Endothelial cell of umbilical vein (primary cell): ENCODE measurements at places on chromosomes 3 and 15. TPM values are rescaled to one million over a fixed set of nuclear protein-coding genes. Genes with fewer than 3 reads are reported as not detected.

GRCh38 chr15:76190751-76191538 is 120.3 kb downstream of the ETFA start:
- peak; percentile 68 for DNase-seq

DNA sequence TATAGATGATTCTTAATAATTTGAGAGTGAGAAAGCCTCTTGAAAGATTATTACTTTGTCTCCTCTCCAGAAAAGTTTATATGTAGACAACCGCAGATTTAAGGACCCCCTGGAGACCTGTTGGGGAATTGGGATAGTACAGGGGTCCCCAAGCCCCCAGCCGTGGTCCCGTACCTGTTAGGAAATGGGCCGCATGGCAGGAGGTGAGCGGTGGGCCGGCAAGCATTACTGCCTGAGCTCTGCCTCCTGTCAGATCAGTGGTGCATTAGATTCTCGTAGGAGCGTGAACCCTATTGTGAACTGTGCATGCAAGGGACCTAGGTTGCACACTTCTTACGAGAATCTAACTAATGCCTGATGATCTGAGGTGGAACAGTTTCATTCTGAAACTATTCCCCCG is 78.3 kb downstream of the PFN2 start:
- no peak for DNase-seq

- no peak for DNase-seq
Measured at GRCh38 chr15:51726302-51727073, 11.0 kb downstream of the LYSMD2 start.

GRCh38 chr15:80072285-80072994 is 13.0 kb downstream of the ZFAND6 start:
- DNase-seq: peak; percentile 95

DNA sequence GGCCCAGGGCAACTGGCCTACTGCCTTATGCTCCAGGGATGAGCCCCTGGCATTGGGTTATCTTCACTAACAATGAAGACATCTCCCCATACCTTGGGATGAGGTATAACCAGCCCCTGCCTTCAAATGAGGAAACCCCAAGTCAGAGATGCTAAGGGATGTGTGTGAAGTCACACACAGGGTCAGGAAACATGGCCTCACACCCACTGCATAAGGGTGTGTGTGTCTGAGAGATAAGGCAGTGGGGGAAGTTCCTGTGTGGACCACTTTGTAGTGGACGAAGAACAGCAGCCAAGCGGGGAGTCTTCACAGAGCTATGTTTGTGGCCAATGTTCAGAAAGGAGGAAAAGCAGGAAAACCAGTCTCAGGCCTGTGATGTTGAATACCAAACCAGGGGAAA is 10.5 kb downstream of the ELP6 start:
- no peak for DNase-seq

DNA sequence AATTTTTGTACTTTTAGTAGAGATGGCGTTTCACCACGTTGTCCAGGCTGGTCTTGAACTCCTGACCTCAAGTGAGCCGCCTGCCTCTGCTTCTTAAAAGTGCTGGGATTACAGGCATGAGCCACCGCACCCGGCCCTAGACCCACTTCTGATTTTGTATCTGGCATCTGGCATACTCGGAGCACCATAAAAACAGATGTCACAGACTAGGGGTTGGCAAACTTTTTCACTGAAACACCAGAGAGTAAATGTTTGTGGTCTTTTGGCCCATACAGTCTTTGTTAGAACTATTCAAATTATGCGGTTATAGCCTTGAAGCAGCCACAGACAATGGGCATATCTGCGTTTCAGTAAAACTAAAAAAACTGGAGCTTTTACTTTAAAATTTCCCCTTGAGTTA is 110.7 kb downstream of the TJP1 start:
- no peak for DNase-seq

DNA sequence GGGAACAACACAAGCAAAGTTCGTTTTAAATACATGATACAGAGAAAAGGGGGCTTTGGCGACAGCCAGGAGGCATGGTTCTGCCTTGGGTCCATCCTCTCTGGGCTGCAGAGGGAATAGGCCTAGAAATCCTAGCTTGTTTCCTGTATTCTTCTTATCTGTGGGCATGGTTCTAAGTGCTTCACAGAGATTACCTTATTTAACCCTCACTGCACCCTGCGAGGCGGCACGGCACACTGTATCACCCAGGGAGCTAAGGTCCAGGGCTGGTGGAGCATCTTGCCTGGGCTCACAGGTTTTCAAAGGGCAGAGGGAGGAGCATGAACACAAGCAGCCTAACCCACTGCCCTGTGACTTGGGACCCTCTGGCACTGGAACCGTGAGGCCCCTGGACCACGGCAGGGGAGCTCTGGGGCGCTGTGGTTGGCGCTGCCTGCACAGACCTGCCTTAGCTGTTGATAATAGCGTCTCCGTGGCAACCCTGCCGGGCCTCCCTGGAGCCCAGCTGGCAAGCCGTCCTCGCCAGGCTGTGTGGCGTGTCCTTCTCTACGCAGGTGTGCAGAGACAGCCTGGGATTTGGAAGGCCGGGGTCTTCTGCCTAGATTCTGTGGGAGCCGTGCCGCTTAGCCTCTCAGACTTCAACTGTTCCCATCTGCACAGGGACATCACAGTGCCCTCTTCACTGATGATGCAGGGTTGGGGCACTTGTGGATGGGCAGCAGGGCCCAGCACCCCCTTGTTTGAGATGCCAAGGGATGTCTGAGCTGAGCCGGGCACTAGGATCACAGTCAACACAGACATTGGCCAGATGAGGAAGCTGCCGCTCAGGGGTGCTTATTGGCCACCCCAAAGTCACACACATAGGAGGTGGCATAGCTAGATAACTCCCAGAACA is 154.6 kb upstream of the TLE3 start:
- DNase-seq: no peak

DNA sequence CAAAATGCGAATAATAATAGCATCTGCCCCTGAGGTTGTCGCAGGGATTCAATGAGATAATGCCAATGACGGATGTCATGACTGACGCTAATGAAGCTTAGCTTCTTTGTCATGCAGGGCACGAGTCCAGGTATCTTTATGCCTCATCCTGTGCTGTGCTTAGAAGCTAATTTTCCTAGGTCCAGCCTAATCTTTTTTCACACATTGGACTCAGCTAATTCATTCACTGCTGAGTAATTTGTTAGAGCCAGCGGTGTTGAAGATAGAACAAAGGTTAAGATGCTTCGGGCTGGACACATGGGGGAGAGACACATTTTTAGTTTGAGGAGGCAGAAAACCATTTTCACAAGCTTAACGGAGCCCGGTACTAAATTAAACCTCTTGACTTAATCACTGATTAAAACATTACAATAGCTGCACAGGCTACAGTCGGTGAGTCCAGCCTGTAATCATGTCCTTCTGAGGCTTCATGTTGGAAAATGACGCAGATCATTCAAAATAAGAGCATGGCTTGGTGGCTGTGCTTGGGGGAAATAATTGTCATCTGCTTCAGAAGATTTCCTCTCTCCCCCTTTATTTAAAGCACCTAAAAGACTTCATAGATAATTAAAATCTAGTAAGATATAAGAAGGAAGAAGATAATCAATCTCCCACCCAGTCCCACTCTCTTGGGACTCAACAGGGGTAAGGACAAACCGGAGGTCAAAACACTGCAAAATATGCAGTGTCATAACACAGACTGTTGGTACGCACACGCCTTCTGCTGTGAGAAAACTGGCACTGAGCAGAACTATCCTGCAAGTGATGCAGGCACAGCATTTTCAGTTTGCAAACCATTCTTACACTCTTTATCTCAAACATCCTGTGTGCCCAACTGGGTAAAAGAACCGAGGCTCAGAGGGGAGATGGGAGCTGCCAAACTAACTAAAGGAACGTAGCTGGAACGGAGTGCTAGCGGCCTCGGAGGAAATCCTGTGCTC is 3.3 kb upstream of the CCDC174 start:
- no peak for DNase-seq

DNA sequence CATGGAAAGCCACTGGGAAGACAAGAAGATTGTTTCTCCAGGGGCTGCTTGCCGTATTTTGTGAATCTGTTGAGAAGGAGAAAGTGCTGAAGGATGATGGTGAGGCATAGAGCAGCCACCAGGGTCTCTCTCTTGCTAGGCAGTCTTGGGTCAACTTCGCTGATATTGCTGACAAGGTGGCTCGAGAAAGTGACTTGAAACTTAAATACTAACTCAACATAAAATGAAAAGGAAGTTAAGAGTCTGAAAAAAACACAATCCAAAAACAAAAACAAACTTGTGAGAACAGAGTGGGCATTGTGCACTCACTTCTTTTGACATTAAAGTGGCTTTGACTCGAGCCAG is 90.1 kb downstream of the CHST2 start:
- DNase-seq: peak; percentile 2

DNA sequence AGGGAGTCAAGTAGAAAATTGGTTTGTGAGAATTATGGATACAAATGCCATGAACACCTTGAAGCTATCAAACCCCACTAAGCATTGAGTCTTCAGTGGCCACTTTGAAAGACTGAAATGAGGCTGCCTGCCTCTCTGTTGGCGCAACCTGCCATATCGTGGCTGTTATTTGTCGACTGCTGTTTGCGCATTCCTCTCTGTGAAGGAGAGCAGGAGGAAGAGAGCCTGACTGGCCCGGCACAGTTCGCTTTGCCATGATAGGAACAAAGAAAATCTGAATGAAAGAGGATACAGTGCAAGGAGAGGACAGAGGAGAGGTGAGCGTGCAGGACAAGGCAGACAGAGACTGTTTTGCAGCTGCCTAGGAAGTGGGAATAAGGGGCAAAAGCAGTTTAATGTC is 289.4 kb downstream of the RYR3 start:
- no peak for DNase-seq

GRCh38 chr3:143084856-143085731 is 34.5 kb upstream of the CHST2 start:
- DNase-seq: peak; percentile 82

DNA sequence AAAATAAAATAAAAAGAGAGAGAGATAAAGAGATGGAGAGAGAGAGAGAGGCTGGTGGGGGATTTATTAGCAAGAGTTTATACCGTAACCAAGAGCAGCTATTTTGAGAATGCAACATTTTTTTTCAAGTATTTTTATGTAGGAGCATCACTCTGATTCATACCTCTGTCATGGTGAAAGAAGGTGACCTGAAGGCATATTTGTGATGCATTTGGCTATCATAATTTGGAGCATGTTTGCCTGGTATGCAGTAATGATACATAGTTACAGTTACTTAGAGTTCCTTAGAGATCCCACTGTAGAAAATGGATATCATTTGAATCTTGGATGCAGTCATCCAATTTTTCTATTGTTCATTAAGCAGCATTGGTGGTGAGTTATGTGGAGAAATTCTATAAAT is 1472.4 kb downstream of the SI start:
- DNase-seq: no peak

IQCF2 gene
- not detected in 2 replicates for polyA plus RNA-seq

DISP2 gene
- polyA plus RNA-seq: 0.10 and 0.24 TPM in 2 replicates

CASR gene
- polyA plus RNA-seq: not detected in 2 replicates

TNK2 gene
- polyA plus RNA-seq: 18.6 and 23.1 TPM in 2 replicates

TMEM45A gene
- polyA plus RNA-seq: 6.6 and 8.6 TPM in 2 replicates
